ENCODE measurements at places on chromosomes 1 and 21.
A peak's percentile ranks its signal among the peaks of the same experiment; 100 is the strongest.

DNA sequence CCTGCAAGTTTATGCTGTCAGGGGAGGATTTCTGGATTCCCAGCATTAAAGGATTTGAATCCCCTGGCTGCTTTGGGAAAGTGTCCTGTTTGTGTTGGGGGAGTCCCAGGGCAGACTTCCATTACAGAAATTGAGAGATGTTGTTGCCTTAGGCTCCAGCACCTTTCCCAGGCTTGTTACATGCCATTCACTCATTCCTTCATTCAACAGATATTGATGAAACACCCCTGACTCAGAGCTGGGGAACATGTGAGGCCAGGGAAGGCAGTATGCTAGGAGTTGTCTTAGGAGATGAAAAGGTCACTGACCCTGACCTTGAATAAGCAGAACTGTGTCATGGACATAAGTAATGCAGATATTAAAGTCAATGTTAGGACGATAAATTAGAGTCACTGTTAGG is 161.7 kb downstream of the NTMT2 start:
- DNase-seq = no peak

DNA sequence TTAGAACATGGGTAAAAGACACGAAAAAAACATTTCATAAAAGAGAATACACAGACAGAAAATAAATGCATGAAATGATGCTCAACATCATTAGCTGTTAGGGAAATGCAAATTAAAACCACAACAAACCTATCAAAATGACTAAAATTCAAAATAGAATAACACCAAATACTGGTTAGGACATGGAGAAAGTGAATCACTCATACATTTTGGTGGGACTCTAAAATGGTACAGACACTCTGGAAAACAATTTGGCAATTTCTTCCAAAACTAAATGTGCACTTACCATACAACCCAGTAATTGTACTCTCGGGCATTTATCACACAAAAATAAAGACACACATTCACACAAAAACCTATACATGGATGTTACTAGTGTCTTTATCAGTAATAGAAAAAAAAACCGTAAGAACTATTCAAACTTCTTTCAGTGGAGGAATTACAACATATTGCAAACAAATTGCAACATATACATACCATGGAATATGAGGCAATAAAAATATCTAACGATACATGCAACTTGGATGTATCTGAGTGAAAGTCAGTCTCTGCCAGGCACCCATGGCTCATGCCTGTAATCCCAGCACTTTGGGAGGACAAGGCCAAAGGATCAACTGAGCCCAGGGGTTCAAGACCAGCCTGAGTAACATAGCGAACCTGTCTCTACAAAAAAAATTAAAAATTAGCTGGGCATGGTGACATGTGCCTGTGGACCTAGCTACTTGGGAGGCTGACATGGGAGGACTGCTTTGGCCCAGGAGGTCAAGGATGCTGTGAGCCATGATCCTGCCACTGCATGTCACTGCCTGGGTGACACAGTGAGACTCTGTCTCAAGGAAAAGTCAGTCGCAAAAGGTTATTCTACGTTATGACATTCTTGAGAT is 19.6 kb downstream of the HSF2BP start:
- no peak for DNase-seq

GRCh38 chr1:14970115-14970798 is 183.3 kb upstream of the TMEM51 start:
- DNase-seq = peak; percentile 43

GRCh38 chr1:228164561-228165371 is 838 bp upstream of the IBA57 start:
- no peak for DNase-seq

- DNase-seq = peak; percentile 84
These were observed 126.7 kb downstream of the NR5A2 start for GRCh38 chr1:200154069-200154767.

GRCh38 chr1:226074046-226074445 is 11.5 kb downstream of the H3-3A start:
- DNase-seq = no peak

DNA sequence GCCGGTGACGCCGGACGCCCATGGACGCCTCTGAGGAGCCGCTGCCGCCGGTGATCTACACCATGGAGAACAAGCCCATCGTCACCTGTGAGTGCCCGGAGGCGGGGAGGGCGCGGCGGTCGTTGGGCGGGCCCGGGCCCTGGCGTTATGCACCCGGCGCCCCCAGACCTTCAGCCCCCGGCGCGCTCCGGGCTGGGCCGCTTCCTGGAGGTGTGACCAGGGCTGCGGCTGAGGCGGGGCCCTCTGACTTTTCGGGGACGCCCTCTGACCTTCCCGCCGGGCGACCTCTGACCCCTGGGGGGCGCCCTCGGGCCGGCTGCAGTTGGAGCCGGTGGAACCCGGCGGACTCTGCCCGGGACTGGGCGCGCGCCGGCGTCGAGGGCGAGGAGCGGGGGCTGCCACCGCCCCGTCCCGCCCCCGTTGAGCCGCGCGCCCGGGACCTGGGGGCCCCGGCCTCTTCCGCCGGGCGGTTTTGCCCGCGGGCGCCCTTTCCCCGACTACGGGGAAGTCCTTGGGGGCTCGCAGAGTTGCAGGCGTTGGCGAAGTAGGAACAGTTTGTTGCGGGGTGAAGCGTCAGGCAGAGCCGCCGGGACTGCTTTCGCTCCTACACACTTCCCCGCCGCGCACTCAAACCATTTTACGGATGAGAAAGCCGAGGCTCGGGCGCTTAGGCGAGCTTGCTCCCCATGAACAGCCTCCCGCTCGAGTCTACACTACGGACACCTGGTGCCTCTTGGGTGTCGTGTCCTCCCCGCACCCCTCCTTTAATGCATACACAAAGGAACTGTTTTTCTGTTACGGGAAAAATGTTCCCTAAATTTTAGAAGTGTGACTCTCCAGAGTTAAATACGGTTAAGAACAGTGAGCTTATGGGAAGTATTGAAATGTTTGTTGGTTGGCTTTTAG is 618 bp downstream of the TRAPPC10 start:
- peak; percentile 93 for DNase-seq
